ENCODE measurements at places on chromosomes 12 and 14. TPM values are rescaled to one million over a fixed set of nuclear protein-coding genes. Genes with fewer than 3 reads are reported as not detected.

DNA sequence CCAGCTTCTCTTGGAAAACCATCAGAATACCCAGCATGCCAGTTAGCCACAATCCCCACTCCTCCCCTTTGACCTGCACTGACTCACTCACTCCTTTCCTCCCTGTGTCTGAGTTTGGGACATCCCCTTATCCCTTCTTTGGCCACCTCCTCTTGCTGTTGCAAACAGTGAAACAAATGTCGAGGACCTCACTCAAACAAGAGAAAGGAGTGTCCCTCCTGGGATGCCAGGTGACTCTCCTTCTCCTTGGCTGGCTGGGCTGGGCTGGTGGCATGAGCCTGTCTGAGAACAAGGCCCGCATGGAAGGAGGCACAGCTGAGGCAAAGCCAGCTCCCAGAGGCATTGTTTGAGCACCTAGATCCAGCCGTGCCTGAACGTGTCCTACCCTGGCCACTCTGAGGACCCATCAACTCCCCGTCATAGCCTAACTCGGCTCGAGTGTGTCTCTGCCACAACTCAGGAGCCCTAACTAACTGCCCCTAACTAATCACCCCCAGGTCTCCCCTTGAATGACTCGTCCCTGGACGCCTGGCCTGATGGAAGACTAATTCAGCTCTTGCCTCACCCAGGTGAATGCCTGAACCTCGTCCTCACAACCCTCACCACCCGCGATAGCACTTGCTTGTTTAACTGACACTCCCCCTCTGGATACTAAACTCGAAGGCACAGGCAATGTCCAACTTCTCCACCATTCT lies 43.0 kb downstream of the NCOR2 start:
- no peak for DNase-seq

DNA sequence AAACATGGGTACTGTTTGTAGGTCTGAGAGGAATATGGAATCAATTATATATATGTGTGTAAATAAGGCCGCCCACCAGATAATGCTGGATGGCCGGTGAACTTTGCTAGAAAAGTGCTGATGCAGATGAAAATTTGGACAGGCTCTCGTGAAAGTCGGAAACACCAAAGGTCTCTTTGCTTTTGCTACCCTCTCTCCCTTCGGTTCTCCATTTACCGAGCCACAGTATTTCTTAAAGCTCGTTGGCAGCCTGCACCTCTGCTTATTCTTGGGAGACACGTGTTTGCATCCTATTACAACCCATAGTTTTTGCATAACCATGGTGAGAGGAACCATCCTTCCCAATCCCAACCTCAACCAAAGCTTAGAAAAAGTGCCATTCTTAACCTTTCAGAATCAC lies 109.6 kb downstream of the FOXN3 start:
- no peak for DNase-seq

DNA sequence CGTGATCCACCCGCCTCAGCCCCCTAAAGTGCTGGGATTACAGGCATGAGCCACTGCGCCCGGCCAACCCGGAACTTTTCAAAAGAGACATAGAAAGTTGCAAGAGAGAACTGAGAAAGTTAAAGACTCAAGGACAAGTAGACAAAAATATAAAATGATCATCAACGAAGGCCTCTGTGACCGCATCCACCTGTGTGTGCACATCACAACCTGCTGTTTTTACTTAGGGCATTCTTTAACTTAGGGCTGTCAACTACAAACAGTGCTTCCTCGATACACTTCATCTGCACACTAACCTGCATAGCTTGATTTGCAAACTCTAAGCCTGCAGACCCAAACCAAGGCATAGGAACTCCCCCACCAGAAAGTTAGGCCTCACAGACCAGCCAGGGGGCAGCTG lies 14.8 kb downstream of the P2RX2 start:
- DNase-seq: no peak

GRCh38 chr14:54503486-54503885 lies 6.2 kb upstream of the CGRRF1 start:
- no peak for DNase-seq

DNA sequence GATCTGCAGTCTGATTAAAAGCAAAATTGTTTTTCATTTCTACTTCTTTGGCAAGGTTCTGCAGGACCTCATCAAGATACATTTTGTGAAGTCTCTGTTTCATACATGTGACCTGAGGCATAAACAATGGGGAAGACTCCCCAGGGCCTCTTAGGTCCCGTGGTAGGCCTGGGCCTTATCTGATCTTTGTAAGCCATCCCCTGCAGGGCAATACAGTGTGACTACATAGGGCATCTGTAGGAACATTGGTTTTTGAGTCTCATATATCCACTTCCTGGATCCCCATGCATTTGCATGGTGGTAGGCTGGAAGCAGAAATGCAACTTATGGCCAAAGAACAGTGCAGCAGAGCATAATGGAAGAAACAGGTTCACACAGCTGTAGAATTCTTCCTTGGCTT lies 6.0 kb downstream of the FAR2 start:
- DNase-seq: no peak

GRCh38 chr12:123149088-123149487 lies 1.8 kb downstream of the PITPNM2 start:
- no peak for DNase-seq

DNA sequence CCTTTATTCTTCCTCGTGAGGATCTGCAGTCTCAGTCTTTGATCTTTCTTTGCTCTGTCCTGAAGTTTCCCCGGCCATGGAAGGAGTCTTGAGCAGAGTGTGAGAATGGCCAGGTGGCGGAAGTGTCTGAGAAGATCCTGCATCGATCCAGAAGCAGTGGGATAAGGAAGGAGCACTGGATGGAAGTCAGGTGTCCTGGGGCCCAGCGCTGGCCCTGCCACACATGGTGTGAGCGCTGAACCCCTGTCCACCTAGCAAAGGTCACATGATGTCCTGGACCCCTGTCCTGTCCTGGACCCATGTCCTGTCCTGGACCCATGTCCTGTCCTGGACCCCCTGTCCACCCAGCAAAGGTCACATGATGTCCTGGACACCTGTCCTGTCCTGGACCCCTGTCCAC lies 111.8 kb upstream of the MED13L start:
- DNase-seq: no peak

- no peak for DNase-seq
These were observed 17.9 kb upstream of the MGST1 start for GRCh38 chr12:16329594-16329993.

GRCh38 chr14:94379291-94380224 lies 8.8 kb downstream of the SERPINA1 start:
- DNase-seq: no peak

GRCh38 chr14:68652433-68652690 lies 140.5 kb downstream of the ZFP36L1 start:
- no peak for DNase-seq

Gene SLC41A2
- 27.3 TPM for total RNA-seq

Gene GALNT8
- not detected for total RNA-seq

Gene GLT1D1
- total RNA-seq: not detected

Gene CDCA3
- 59.0 TPM for total RNA-seq

Gene C12orf56
- 2.8 TPM for total RNA-seq

Gene GPR68
- total RNA-seq: 0.28 TPM

Gene PELI2
- total RNA-seq: 0.28 TPM

Gene OR4E2
- not detected for total RNA-seq

All from Panc1 (cell line).